ENCODE measurements at places on chromosomes 7 and 10.
A peak's percentile ranks its signal among the peaks of the same experiment; 100 is the strongest.

GRCh38 chr7:119228482-119228881 is 1004.0 kb downstream of the ANKRD7 start:
- H3K36me3 ChIP-seq, result no peaks in the 10 kb centered on the region
- no peak for DNase-seq
- no peak overlapping the region for H3K4me3 ChIP-seq
- H3K27me3 ChIP-seq, result no peaks in the 10 kb centered on the region

- peaks cover 5% of the 10 kb centered on the region for H3K4me1 ChIP-seq
- H3K4me3 ChIP-seq, result no peak overlapping the region
- no peak overlapping the region for H3K27ac ChIP-seq
- no peaks in the 10 kb centered on the region for H3K36me3 ChIP-seq
These were observed 163.3 kb downstream of the IPMK start for GRCh38 chr10:58104351-58104751.

GRCh38 chr7:108479118-108479517 is 22.9 kb upstream of the NRCAM start:
- H3K4me3 ChIP-seq, result no peak overlapping the region
- no peaks in the 10 kb centered on the region for H3K4me1 ChIP-seq
- H3K27ac ChIP-seq, result no peak overlapping the region

- H3K27me3 ChIP-seq, result no peaks in the 10 kb centered on the region
- DNase-seq, result no peak
- no peak overlapping the region for H3K4me3 ChIP-seq
- peaks cover 7% of the 10 kb centered on the region for H3K4me1 ChIP-seq
These were observed 14.6 kb downstream of the ITGB1 start for GRCh38 chr10:32943395-32943794.

- H3K4me3 ChIP-seq, result no peak overlapping the region
- H3K27me3 ChIP-seq, result no peaks in the 10 kb centered on the region
- H3K27ac ChIP-seq, result no peak overlapping the region
- H3K4me1 ChIP-seq, result peaks cover 3% of the 10 kb centered on the region
- no peak for DNase-seq
- H3K36me3 ChIP-seq, result no peaks in the 10 kb centered on the region
These were observed 85.5 kb downstream of the SLC25A13 start for GRCh38 chr7:96236198-96237039.

- DNase-seq, result peak; percentile 87
- H3K4me1 ChIP-seq, result peaks cover 5% of the 10 kb centered on the region
- H3K27me3 ChIP-seq, result no peaks in the 10 kb centered on the region
- H3K36me3 ChIP-seq, result peaks cover 9% of the 10 kb centered on the region
These were observed 70.3 kb upstream of the MXI1 start for GRCh38 chr10:110137142-110137545.

- no peak overlapping the region for H3K27ac ChIP-seq
- peaks cover 21% of the 10 kb centered on the region for H3K4me1 ChIP-seq
- no peak overlapping the region for H3K4me3 ChIP-seq
- no peak for DNase-seq
These were observed 379.7 kb downstream of the RPS24 start for GRCh38 chr10:78413076-78414055.

DNA sequence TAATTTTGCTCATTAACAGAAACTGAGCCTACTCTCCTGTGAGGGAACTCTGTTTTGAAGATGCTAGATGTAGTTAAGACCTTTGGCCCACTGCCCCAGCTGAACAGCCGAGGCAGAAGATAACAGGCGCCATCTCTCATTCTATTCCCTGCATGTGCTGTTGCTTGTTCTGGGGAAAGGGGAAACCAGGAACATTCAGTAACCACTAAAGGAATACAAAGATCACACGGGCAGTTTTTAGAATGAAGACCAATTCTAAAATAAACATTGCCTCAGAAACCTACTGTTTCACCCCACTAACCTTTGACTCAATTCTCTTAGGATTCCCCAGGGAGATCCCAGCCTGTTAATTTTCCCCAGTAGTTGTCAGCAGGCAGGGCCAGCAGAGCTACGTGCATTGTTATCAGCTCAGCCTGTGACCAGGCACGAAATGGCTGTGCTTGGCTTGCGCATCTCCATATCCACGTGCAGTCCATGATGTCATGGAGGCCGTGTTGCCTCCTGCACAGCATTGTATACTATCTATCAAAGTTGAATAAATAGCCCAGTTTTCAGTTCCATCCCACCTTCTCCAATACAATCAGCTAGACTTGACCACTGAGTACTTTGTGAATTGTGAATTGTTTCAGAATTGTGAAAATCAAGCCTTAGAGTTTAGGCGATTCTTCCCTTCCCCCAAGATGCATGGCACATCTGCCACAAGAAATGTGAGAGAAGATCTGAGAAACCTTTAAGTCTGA is 36.0 kb downstream of the ANK3 start:
- peaks cover 7% of the 10 kb centered on the region for H3K4me1 ChIP-seq
- no peaks in the 10 kb centered on the region for H3K27me3 ChIP-seq
- no peaks in the 10 kb centered on the region for H3K36me3 ChIP-seq

GRCh38 chr7:82446897-82447296 is 3.3 kb upstream of the CACNA2D1 start:
- no peak overlapping the region for H3K27ac ChIP-seq
- peaks cover 17% of the 10 kb centered on the region for H3K27me3 ChIP-seq
- peaks cover 13% of the 10 kb centered on the region for H3K4me1 ChIP-seq
- no peak for DNase-seq

DNA sequence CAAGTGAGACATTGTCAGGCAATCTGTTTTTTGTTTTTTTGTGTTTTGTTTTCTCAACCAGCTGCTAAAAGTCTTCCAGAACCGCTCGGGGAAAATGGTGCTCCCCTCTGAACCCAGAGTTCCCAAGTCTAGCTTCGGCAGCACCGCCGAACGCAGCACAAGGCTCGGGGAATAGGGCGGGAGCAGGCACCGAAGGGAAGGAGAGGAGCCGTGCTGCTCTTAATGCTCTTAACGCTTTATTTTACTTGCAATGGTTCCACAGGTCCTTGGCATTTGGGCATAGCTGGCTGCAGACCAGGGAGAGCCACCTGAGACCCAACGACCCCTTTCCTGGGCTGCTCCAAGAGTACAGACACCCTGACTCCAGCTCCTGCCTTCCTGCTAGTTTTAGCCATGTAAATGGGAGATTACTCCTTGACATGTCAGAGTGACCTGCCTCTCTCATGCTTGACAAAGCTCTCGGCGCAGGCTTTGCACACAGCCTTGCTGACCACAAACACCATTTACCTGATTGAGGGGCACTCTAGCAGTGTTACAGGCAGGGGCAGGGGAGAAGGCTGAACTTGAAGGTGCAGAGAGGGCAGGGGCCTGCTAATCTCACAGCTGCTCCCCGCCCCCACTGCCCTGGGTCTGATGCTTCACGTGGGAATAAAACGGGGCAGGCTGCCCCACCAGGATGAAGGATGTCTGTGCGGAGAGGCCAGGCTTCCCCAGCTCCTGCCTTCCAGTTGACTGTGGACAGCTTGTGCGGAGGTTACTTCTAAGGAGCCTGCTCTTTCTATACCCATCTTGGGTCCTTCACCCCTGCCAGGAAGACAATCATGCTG is 58.6 kb upstream of the EFCAB10 start:
- no peak overlapping the region for H3K4me3 ChIP-seq
- no peak overlapping the region for H3K27ac ChIP-seq
- DNase-seq, result peak; percentile 60
- H3K4me1 ChIP-seq, result peaks cover 49% of the 10 kb centered on the region
- peaks cover 10% of the 10 kb centered on the region for H3K36me3 ChIP-seq

Measured in spinal cord (tissue), 10 donors.